ENCODE measurements at places on chromosomes 16 and 17. TPM values are rescaled to one million over a fixed set of nuclear protein-coding genes. Genes with fewer than 3 reads are reported as not detected.

DNA sequence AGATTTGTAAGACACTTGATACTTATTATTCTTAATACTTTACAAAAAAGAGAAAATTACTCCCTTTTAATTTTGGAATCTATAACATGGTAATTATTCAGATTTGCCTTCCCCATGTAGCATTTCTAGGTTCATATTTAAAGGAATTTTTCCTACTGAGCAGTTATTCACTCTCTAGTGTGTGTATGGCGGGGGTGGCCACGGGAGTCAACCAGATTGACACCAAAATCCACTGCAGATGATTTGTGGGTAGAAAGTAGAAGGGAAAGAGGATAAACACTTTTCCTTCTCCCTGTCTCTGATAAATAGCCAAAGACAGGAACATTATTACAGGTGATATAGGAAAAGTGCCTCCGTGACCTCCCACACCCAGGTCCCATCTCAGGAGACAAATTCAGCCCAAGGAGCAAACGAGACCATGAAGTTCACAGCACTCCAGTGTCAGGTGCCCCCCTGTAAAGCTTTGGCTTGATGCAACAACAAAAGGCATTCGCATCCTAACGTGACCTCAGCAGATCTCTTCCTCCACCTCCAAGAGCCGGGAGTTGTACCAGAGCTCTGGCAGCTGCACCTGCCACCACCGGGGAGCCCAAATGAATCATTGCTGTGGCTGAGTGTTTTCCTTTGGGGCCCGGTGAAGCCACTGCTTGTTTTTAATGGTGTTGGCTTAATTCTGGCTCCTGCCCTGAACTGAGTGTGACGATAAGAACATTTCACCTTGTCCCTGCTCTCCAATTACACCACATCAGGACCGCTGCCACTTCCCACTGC is 92.7 kb upstream of the NOL11 start:
- no peak for DNase-seq

The EPN3 gene
- total RNA-seq = not detected

- DNase-seq = peak; percentile 96
These were observed at the start of gene BAIAP2 for GRCh38 chr17:81034779-81035520. BAIAP2 (plus strand) TSS chr17:81035151; CDS start chr17:81035255, 104 bp downstream.

The ATP2C2 gene
- not detected for total RNA-seq

The CRYBA1 gene
- not detected for total RNA-seq
